Adipocyte (in vitro differentiated cells): ENCODE measurements at places on chromosomes 6 and 20.

DNA sequence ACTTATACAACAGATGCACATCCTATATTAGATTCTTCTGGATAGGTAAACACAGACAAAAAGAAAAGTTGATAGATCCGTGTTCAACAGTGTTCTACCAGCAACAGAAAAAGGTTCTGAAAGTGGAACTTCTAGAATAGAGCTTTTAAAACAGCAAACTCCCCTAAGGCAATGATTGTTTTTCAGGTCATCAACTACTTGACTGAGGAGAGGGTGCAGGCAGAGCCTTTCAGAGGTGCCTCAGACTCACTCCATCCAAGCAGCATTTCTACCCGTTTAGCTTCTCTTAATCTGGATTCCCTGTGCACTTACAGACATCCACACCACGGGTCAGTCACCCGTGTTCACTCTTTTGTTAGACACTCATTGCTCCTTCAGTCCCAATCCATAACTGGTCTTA, 28.9 kb downstream of the FYN start:
- no peak for DNase-seq

GRCh38 chr20:38023181-38024001, 9.9 kb downstream of the TTI1 start:
- peak; percentile 83 for DNase-seq

DNA sequence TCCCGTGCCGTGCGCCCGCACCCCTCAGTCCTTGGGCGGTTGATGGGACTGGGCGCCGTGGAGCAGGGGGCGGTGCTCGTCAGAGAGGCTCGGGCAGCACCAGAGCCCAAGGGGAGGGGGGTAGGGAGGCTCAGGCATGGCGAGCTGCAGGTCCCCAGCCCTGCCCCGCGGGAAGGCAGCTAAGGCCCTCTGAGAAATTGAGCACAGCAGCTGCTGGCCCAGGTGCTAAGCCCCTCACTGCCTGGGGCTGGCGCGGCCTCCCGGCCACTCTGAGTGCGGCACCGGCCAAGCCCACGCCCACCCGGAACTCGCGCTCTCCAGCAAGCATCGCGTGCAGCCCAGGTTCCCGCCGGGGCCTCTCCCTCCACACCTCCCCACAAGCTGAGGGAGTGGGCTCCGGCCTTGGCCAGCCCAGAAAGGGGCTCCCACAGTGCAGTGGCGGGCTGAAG, 16.4 kb downstream of the SOX4 start:
- DNase-seq: no peak

- no peak for DNase-seq
Observed at GRCh38 chr20:8647961-8648441, 420.9 kb upstream of the PLCB4 start.

GRCh38 chr6:52336919-52337561, 24.9 kb upstream of the PAQR8 start:
- DNase-seq: no peak

GRCh38 chr20:54350415-54350814, 125.0 kb upstream of the DOK5 start:
- DNase-seq: peak; percentile 30

DNA sequence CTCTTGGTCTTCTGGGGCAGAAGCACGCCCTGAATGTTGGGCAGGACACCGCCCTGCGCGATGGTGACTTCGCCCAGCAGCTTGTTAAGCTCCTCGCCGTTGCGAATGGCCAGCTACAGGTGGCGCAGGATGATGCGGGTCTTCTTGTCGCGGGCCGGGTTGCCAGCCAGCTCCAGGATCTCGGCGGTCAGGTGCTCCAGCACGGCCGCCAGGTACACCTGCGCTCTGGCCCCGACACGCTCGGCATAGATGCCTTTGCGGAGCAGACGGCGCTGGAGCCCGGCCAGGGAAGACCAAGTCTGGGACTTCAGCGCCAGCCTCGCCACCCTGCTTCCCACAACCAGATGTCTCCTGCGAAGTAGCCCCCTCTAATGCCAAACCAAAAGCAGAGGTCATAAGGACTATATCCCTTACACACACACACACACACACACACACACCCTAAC, 8.0 kb upstream of the SLC17A3 start:
- no peak for DNase-seq

DNA sequence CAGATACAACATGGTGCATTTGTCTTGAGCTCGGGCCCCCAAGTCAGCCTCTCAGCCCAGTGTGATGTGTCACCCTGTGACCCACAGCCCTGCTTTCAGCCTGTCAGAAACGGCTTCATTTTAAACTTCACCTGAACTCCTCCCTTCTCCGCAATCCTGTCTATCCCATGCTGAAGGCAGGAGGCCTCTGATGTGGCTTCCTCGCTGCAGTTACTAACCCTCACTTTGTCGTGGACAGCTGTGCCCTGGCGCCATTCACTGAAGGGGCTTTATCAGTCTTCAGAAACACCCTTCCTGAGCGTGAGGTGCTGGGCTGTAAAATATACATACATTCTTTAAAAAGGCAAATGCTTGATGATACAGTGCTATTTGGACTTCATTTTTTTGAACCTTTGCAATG, 7.9 kb upstream of the ENTPD6 start:
- DNase-seq: no peak

DNA sequence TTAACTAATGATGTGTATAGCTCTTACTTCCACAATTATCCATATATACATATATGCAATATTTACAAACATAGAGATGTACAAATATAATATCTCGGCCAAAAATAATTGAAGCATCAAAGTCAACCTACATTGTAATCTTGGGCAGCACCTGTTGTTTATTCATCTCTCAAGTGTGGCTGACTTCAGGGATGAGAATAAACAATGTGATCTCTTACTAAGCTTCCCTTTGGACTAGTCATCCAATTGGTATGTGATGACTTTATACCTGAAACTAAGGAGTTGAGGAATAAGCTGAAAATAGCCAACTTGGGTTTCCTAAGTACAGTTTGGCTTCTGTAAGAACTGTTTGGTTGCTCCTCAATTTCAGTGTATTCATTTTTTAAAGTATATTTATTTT, 256.6 kb downstream of the KHDC1L start:
- DNase-seq: no peak

DNA sequence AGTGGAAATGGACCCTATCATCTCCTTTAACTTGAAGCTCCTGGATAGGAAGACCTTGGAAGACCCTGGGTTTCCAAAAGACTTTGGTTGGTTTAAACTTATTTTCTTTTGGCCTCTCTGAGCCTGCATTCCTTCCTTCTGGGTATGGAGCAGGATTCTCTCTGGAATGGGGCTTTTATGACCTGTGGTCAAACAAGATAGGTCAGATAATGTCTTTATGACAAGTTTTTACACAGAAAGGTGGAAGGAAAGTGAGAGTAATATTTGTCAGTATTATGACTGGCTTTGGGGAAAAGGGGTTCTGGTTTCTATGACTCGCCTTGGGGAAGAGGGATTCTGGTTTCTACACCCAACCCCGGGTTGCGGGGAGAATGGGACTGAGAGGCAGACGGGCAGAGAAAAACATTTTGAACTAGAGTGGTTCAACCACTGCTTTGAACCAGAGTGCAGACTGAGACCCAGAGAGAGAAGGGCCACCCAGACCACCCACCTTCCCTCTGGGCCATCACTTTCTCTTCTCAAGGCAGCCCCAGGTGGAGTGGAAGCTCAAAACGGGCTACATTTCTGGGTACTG, 37.6 kb upstream of the KCNK5 start:
- DNase-seq: no peak

DNA sequence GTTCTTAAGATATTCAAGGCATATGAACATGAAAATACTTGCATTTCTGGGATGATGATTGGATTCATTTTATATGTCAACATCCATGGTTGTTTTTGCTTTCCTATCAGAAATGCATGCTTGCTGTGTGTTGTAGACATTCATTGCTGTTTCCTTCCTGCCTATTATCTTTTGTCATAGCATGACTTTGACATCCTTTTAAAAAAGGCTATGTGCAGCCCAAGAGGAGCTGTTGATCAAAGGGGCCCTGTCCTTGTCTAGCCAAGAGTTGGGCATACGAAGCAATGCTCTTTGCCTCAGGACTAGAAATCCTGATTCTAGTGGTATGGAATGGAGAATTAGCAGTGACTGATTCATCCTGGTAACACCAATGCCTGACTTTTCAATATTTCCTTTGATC, 143.1 kb downstream of the RNF144B start:
- DNase-seq: no peak

- no peak for DNase-seq
Observed at GRCh38 chr6:156863504-156863903, 86.3 kb downstream of the ARID1B start.
